Activated naive CD4-positive, alpha-beta T cell treated with anti-CD3 and anti-CD28 coated beads, Interleukin-2, amount 50 U/mL, for 72 hours (primary cell): ENCODE measurements at places on chromosomes 3 and 15. TPM values are rescaled to one million over a fixed set of nuclear protein-coding genes. Genes with fewer than 3 reads are reported as not detected.

DNA sequence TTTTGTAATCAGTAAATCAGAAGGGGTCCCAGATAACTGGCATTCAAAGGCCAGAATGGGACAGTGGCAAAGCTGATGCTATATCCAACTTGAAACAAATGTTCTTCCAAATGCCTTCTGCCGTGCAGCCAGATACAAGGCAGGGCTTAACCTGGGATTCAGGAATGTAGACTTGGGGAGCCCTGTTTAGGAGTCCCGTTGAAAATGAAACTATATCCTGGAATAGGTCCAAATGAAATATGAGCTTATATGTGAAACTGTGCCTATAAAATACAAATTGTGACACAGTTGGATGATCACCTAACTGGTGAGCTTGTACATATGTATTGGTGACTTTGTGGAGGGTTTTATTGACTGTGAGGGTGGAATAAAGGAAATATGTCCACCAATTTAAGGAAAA is 28.7 kb downstream of the FRMD4B start:
- no peak for DNase-seq

ROPN1 gene
- not detected for total RNA-seq

- no peak for DNase-seq
These were observed 327.7 kb upstream of the NAALADL2 start for GRCh38 chr3:174531262-174531982.

GCSAM gene
- total RNA-seq, result 23.7 TPM

- DNase-seq, result no peak
These were observed 37.8 kb downstream of the LARS2 start for GRCh38 chr3:45426161-45426560.

GRCh38 chr15:88300089-88300488 is 43.5 kb upstream of the NTRK3 start:
- no peak for DNase-seq

GRCh38 chr3:46947981-46948791 is 28.4 kb downstream of the CCDC12 start:
- DNase-seq, result peak; percentile 56

DNA sequence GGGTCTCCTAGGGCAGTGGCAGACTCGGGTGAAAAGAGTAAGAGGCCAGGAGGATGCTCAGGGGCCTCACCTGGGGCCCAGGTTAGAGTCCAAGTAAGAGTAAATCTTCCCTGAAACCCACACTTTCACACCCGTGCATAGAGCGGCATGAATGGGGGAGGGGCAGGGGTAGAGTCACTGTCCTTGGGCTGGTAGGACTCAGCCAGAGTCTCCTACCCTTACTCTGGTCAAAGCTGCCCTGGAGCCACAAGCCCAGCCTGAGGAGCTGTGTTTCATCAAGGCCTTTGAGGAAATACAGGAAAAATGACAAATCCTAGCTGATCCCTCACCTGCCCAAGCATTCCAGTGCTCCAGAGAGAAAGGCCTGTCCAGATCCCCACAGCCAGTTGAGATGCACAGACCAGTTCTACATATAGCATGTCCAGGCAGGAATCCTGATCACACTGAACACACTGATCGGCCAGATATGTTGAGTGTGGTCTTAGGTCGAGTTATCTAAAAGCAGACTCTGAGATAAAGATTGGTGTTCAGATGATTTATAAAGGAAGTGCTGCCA is 16.7 kb upstream of the CTNNB1 start:
- DNase-seq, result no peak

DNA sequence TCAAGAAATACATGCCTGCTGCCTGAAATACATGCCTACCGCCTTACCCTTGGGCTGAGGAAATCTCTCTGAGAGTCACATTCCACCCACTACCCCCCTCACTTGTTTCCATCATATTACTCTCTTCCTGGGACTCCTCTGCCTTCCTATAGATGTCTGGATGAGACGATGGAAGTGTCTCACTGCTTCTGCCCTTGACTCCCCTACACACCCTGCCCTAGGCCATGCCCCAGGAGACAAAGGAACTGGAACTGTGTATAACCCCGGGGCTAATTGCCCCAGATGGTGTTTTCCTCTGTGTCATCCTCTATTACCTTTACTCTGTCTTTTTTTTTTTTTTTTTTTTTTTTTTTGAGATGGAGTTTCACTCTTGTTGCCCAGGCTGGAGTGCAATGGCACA is 102.0 kb downstream of the GTPBP8 start:
- no peak for DNase-seq

GRCh38 chr15:90581771-90582352 is 52.1 kb downstream of the CRTC3 start:
- no peak for DNase-seq

GRCh38 chr15:35728219-35728940 is 182.4 kb upstream of the DPH6 start:
- no peak for DNase-seq

LRRC15 gene
- not detected for total RNA-seq

SERPINI2 gene
- not detected for total RNA-seq

TMEM44 gene
- total RNA-seq, result 10.7 TPM

DNA sequence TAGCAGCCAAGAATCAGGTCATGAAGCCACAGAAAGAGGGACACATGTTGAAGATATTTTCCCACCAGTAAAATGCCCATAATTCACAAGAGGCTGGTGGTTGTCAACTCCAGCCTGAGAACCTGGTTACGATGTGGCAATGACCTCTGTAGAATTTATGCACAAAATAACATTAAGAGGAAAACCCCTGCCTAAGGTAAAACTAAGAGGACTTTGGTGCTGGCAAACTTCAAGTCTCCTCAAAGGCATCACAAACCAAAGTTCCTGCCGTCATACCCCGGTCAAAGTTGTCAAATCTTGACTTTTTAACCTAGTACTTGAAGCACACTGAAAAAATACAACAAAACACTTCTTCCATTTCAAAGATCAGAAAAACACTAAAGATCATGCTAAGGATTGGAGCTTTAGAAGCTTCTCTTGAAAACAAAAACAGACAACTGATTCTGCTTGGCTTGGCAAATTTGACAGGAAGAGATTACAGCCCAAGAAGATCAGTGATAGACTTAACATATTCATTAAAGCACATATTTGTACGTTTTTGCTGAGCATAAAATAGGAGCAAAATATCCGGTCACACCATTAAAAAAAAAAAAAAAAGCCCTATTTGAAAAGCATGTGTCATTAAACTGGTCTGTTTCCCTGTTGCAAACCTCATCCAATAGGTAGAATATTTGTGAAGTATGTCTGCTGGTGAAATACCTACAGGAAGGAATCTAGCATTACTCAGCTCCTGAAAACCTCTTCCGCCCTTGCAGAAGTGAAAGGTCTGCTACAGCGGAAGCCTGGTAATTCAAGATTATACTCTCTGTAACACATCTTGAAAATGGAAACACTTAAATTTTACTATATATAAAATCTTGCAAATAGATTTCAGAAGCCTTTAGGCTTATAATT is 22.8 kb downstream of the EIF4E3 start:
- DNase-seq, result no peak

TMCO5A gene
- total RNA-seq, result not detected

GRCh38 chr3:194404365-194405140 is 5.5 kb upstream of the GP5 start:
- DNase-seq, result no peak

DPPA2 gene
- not detected for total RNA-seq

GRCh38 chr3:120088622-120089021 is 5.6 kb downstream of the GSK3B start:
- DNase-seq, result no peak

DNA sequence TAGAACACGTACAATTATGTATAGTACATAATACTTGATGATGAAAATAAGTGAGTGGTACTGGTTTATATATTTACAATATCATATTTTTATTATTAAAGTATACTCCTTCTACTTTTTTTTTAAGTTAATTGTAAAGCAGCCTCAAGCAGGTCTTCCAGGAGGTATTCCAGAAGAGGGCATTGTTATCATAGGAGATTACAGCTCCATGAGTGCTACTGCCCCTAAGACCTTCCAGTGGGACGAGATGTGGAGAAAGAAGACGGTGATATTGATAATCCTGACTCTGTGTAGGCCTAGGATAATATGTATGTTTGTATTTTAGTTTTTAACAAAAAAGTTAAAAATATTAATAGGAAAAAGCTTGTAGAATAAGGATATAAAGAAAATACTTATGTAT is 40.3 kb upstream of the SCN5A start:
- no peak for DNase-seq

- no peak for DNase-seq
These were observed 11.9 kb downstream of the DNAJA4 start for GRCh38 chr15:78276064-78276943.

- no peak for DNase-seq
These were observed 106.8 kb upstream of the SAMMSON start for GRCh38 chr3:69892706-69893105.

CTSH gene
- 8.4 TPM for total RNA-seq

GRCh38 chr15:70435872-70436271 is 327.5 kb downstream of the UACA start:
- no peak for DNase-seq

DNA sequence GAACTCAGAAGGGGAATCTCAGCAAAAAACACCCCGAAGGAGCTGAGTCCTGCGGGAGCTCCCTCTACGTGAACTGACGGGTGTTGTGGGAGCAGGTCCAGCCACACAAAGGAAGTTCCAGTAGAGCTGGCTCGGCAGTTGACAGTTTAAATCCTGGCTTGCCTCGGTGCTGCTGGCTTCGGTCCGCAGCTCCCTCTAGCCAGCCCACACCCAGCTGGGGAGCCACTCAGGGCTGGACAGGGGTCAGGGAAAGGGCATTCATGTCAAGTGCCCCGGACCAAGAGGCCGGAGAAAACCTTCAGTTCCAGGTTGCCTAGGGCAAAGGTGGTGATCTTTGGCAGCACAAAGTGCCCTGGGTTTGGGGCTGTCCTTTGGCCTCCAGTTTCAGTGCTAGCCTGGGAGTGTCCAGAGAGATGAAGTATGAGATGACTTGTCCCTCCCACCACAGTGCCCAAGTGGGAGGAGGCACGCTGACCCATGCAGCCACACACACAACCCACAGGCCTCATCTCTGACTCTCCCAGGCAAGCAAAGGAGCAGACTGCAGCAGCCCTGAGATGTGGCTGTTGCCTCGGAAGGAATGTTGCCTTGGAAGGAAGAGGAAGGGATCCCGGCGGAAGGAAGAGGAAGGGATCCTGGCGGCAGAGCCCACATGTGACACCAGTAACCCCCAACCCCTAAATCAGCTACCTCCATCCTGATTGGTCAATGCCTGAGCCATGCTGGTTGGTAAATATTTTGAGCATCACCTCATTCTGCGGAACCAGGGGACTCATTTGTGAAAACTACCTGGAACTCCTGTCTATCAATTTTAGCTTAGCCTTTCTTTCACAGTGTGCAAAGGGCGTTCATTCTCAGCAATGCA is 13.9 kb upstream of the ANPEP start:
- no peak for DNase-seq

CCDC54 gene
- total RNA-seq, result not detected

GRCh38 chr3:2156244-2156847 is 57.7 kb downstream of the CNTN4 start:
- DNase-seq, result no peak

GRCh38 chr3:196274585-196274984 is 12.9 kb downstream of the PCYT1A start:
- peak; percentile 65 for DNase-seq

RLBP1 gene
- not detected for total RNA-seq

DNA sequence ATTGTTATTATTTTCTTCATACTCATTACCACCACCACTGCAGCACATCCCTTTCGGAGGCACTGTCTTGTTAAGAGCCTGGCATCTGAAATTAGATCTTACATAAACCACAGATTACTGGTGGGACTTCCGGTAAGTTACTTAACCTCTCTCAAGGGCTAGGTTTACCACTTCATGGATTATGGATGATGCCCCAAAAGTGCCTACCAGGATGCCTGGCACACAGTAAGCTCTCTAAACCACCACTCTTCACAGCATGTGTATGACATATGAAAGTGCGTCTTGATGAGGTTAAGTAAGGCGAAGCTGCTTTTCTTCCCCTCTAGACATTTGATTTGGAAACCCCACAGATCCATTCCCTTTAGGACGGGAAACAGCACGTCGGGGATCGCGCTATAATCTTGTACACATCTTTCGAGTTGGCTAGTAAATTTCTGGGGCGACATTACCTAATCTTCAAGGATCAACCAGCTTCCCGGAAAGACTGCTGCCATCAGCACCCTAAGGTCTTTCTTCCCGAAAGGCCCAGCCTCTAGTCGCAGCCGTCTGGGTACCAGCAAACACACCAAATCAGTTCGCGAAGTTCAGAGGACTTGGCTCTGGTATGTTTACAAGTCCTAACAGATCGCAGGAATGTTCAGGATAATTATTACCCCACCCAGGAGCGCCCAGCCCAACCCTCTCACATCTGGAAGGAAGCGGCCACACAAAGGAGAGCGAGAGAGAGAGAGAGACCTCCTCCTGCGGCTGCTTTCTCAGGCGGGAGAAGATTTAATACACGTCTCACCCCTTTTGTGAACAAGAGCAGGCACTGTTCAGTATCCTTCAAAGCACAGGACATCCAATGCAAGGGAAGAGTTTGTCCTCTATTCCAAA is 155.1 kb upstream of the FRMD4B start:
- DNase-seq, result no peak

DNA sequence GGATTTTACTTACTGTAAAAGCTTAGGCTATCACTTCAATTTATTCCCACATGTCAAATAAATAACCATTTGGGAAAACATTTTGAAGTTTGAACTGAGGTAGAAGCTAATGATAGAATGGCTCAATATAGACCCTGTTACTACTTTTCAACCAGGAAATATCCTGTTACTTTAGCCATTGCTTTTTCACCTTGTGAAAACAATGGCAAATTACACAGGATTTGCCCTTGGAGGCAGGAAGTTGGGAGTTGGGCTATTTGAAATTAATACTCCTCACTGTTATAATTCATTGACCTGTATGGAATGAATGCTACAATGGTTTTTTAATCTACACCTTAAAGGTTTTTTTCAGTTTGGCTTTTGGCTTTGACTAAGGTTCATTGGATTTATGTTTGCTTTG is 98.1 kb upstream of the UBE2E2 start:
- no peak for DNase-seq
